ENCODE measurements at places on chromosomes 5 and 9.

DNA sequence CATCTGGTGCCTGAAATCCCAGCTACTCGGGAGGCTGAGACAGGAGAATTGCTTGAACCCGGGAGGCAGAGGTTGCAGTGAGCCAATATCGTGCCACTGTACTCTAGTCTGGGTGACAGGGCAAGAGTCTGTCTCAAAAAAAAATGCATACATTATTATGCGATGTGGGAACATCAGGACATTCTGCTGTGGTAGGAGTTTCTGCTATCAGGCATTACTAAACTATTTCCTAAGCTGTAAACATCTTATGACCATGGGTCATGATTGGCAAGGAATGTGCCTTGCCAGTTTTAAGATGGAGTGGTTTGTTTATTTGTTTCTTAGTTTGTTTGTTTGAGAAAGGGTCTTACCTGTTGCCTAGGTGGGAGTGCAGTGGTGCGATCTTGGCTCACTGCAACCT is 45.1 kb upstream of the FAM120A start:
- no peak overlapping the region for H3K4me3 ChIP-seq
- H3K4me1 ChIP-seq: no peaks in the 10 kb centered on the region
- no peak overlapping the region for H3K27ac ChIP-seq
- peaks cover 13% of the 10 kb centered on the region for H3K27me3 ChIP-seq
- no peaks in the 10 kb centered on the region for H3K36me3 ChIP-seq

DNA sequence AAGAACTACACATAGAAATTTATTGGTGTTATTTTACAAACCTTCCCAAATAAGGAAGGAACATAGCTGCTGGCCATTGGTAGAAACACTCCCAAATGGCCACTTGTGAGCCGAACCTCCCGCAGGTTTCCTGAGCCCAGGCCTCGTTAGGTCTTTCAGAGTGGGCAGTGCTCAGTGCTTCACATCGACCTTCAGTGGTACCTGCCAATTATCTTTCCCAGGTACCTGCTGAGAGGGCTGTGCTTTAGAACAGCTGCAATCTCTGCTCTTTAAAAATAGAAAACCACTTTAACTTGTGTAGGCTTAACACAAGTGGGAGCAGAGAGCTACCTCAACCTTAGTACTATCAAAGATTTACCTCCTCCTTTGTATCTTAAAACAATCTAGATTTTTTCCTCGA is 334.1 kb downstream of the RFX3 start:
- H3K27ac ChIP-seq: no peak overlapping the region
- DNase-seq: no peak
- no peaks in the 10 kb centered on the region for H3K36me3 ChIP-seq
- H3K4me1 ChIP-seq: no peaks in the 10 kb centered on the region
- no peak overlapping the region for H3K4me3 ChIP-seq

GRCh38 chr9:119273325-119273904 is 95.8 kb downstream of the BRINP1 start:
- no peak overlapping the region for H3K4me3 ChIP-seq
- H3K4me1 ChIP-seq: peaks cover 17% of the 10 kb centered on the region
- H3K27me3 ChIP-seq: peaks cover 5% of the 10 kb centered on the region
- no peak overlapping the region for H3K27ac ChIP-seq
- H3K36me3 ChIP-seq: no peaks in the 10 kb centered on the region

GRCh38 chr9:18456624-18457237 is 17.2 kb upstream of the ADAMTSL1 start:
- DNase-seq: no peak
- H3K4me1 ChIP-seq: no peaks in the 10 kb centered on the region
- no peak overlapping the region for H3K27ac ChIP-seq

- H3K4me3 ChIP-seq: no peak overlapping the region
- no peak overlapping the region for H3K27ac ChIP-seq
- H3K4me1 ChIP-seq: no peaks in the 10 kb centered on the region
- peak; percentile 72 for DNase-seq
Measured at GRCh38 chr9:84697509-84698114, 28.1 kb downstream of the NTRK2 start.
